MCF 10A (cell line): ENCODE measurements at places on chromosomes 6 and 20.

GRCh38 chr6:105357165-105357564, 45.7 kb downstream of the PREP start:
- H3K27me3 ChIP-seq: no peaks in the 10 kb centered on the region
- peaks cover 15% of the 10 kb centered on the region for H3K4me1 ChIP-seq
- H3K36me3 ChIP-seq: peaks cover 49% of the 10 kb centered on the region
- no peak overlapping the region for H3K27ac ChIP-seq

DNA sequence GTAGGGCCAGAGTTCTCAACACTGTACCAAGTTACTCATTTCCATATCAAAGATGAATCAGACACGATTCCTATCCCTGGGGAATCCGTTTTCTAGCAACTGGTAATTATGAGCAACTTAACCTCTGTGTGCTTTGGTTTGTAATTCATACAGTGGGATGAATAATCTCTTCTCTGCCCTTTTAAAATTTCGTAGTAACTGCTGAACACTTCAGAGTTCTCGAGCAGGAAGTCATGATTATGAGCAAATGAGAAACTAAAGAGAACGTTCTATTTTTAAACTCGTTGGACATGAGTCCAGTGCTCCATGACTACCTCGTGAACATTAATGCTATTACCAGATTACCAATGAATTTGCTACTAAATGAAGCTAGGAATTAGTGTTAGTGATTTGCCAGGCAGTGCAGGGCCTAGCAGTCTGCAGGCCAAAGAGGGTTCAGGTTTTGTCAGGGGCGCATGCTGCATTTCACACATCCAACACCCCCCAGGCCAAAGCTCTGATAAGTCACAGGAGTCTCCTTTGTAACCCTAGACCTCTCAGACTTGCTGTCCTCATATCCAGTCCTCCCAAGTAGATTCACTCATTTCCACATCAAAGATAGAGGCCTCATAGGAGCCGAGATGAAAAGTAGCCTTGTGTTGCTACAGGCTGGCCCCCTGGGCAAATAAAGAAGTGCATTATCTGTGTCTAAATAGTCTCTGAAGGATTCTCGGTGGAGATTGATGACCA, 45.8 kb upstream of the VSTM2L start:
- H3K36me3 ChIP-seq: peaks cover 25% of the 10 kb centered on the region
- no peak overlapping the region for H3K4me3 ChIP-seq
- no peaks in the 10 kb centered on the region for H3K4me1 ChIP-seq
- no peaks in the 10 kb centered on the region for H3K27me3 ChIP-seq
- DNase-seq: no peak

DNA sequence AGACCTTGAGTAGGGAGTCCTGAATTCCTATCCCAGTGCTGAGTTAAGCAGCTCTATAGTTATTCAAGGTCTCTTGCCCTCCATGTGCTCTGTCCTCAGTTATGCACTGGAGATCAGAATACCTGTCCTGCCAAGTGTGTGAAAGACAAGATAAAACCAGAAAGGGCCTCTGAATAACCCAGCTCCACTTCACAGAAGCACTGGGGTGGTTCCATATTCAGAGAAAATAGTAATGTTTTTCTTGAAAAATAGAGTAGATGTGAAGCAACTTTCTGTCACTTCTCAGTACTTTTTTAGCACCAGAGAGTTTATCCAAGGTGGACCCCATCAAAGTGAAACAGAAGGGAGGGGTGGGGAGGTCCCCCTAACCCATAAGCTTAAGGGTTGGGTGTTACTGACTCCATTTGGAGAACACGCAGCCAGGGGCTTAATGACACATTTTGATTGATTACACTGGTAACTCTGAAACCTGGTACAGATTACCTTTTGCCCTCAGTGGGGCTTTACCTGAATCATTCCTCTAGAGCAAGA, 509.8 kb upstream of the JARID2 start:
- H3K36me3 ChIP-seq: peaks cover 2% of the 10 kb centered on the region
- H3K27ac ChIP-seq: no peak overlapping the region
- no peak overlapping the region for H3K4me3 ChIP-seq
- H3K4me1 ChIP-seq: peaks cover 55% of the 10 kb centered on the region
- H3K27me3 ChIP-seq: no peaks in the 10 kb centered on the region

GRCh38 chr6:145244349-145245100, 490.8 kb downstream of the EPM2A start:
- H3K27ac ChIP-seq: no peak overlapping the region
- DNase-seq: peak; percentile 9
- H3K36me3 ChIP-seq: no peaks in the 10 kb centered on the region
- H3K4me1 ChIP-seq: peaks cover 13% of the 10 kb centered on the region
- no peaks in the 10 kb centered on the region for H3K27me3 ChIP-seq
- no peak overlapping the region for H3K4me3 ChIP-seq

GRCh38 chr6:160221423-160221822, 37.2 kb downstream of the SLC22A2 start:
- H3K27me3 ChIP-seq: peaks cover 17% of the 10 kb centered on the region
- no peaks in the 10 kb centered on the region for H3K36me3 ChIP-seq
- peak; percentile 54 for DNase-seq
- no peaks in the 10 kb centered on the region for H3K4me1 ChIP-seq
- no peak overlapping the region for H3K27ac ChIP-seq

- no peak overlapping the region for H3K27ac ChIP-seq
- no peaks in the 10 kb centered on the region for H3K4me1 ChIP-seq
- H3K4me3 ChIP-seq: no peak overlapping the region
- H3K27me3 ChIP-seq: no peaks in the 10 kb centered on the region
- peaks cover 12% of the 10 kb centered on the region for H3K36me3 ChIP-seq
These were observed 59.0 kb upstream of the THEMIS start for GRCh38 chr6:127959869-127960268.

- H3K27ac ChIP-seq: no peak overlapping the region
- peaks cover 18% of the 10 kb centered on the region for H3K4me1 ChIP-seq
- H3K27me3 ChIP-seq: no peaks in the 10 kb centered on the region
- no peak overlapping the region for H3K4me3 ChIP-seq
- no peaks in the 10 kb centered on the region for H3K36me3 ChIP-seq
These were observed 209.2 kb downstream of the ANKRD60 start for GRCh38 chr20:58019027-58019849.

GRCh38 chr6:96783307-96783706, 54.0 kb downstream of the GPR63 start:
- no peak for DNase-seq
- peaks cover 23% of the 10 kb centered on the region for H3K27me3 ChIP-seq
- no peaks in the 10 kb centered on the region for H3K36me3 ChIP-seq
- H3K4me3 ChIP-seq: no peak overlapping the region

DNA sequence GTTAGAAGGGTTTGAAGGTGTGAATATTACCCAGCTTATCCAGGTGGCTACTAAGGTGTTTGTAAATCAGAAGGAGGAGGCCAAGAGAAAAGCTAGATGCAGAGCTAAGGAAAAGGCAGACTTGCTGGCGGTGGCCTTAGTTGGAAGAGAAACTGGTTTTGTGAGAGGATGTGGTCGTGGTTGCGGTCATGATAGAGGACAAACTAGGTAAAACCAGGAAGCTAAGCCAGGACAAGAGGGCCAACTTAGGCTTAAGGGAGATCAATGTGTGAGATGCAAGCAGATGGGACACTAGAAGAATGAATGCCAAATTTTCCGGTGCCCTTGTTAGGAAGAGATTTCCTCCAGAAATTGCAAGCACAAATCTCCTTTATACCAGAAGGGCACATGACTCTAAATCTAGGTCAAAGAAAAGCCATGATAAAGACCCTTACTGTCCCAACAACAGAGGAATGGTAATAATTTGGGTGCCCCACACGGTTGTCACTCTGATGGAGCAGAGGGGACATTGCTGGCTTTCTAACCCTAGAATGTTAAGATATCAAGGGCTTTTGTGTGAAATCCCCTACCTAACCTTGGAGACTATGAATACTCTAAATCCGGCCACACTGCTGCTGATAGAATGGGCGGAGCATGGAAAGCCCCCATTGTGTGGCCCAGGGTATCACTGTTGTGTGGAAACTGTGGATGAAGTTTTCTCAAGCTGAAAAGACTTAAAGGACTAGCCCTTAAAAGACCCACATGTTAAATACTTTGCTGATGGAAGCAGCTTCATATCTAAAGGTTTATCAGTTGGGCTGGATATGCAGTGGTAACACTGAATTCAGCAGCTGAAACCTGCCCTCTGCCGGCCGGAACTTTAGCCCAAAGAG, 7.8 kb downstream of the IL22RA2 start:
- H3K27ac ChIP-seq: no peak overlapping the region
- peaks cover 32% of the 10 kb centered on the region for H3K4me1 ChIP-seq
- H3K27me3 ChIP-seq: no peaks in the 10 kb centered on the region

DNA sequence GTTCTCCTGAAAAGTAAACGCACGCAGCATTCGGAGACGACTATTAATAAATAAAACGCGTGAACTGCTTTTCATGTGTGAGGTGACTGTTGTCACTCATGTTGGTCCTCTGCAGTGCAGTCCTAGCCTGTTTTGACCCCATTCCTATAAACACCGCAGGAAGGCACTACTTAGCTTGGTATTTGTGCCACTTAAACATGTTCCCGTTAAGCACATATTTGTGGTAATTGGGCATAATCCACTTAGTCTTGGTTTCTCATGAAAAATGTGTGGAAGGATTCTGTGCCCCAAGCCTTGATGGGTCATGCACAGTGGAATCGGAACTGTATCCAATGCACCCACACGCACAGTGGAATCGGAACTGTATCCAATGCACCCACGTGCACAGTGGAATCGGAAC, 313.9 kb downstream of the THBS2 start:
- H3K27ac ChIP-seq: no peak overlapping the region
- no peaks in the 10 kb centered on the region for H3K36me3 ChIP-seq
- peaks cover 9% of the 10 kb centered on the region for H3K4me1 ChIP-seq
- peaks cover 34% of the 10 kb centered on the region for H3K27me3 ChIP-seq

- no peak overlapping the region for H3K4me3 ChIP-seq
- H3K36me3 ChIP-seq: peaks cover 45% of the 10 kb centered on the region
- H3K27ac ChIP-seq: no peak overlapping the region
- no peak for DNase-seq
These were observed 10.8 kb downstream of the HBS1L start for GRCh38 chr6:135043846-135044245.

- H3K4me1 ChIP-seq: no peaks in the 10 kb centered on the region
- no peaks in the 10 kb centered on the region for H3K36me3 ChIP-seq
- no peak for DNase-seq
- no peak overlapping the region for H3K4me3 ChIP-seq
- peaks cover 86% of the 10 kb centered on the region for H3K27me3 ChIP-seq
These were observed 204.2 kb downstream of the TBC1D7 start for GRCh38 chr6:13124131-13124530.

DNA sequence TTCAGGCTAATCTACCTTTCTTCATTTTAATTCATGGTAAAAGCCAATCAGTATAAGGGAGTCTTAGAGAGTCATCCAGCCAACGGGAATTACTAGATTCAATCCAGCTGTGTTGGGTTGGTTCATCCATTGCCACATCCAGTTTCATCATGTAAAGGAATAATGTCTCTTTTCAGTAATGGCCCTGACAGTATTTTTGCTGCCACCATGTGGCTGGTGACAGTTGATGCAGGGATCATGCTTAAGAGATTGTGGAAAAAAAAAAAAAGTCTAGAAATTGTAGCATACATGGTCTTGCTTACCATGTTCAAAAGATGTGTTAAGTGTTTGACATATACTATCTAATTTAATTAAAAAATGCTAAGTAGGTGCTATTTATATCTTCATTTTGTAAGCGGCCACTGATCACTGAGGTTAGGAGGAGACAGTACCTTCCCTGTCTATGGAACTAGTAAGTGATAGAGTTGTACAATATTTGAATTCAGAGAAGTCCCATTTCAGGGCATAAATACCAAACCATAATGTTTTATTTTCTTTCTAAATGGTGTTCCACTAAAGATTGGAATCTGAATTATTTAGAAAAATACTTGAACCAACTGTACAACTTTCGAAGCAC, 135.9 kb downstream of the KHDRBS2 start:
- no peak overlapping the region for H3K27ac ChIP-seq
- H3K4me3 ChIP-seq: no peak overlapping the region
- no peaks in the 10 kb centered on the region for H3K36me3 ChIP-seq
- DNase-seq: peak; percentile 73

GRCh38 chr6:111096246-111096645, 8.9 kb downstream of the SLC16A10 start:
- no peak overlapping the region for H3K27ac ChIP-seq
- no peak overlapping the region for H3K4me3 ChIP-seq
- H3K27me3 ChIP-seq: peaks cover 37% of the 10 kb centered on the region
- H3K36me3 ChIP-seq: peaks cover 5% of the 10 kb centered on the region
- peaks cover 7% of the 10 kb centered on the region for H3K4me1 ChIP-seq
- peak; percentile 84 for DNase-seq

GRCh38 chr6:134351615-134352474, 33.9 kb upstream of the SGK1 start:
- H3K27me3 ChIP-seq: no peaks in the 10 kb centered on the region
- peaks cover 13% of the 10 kb centered on the region for H3K4me1 ChIP-seq
- DNase-seq: no peak
- H3K36me3 ChIP-seq: no peaks in the 10 kb centered on the region
- no peak overlapping the region for H3K4me3 ChIP-seq
- no peak overlapping the region for H3K27ac ChIP-seq

DNA sequence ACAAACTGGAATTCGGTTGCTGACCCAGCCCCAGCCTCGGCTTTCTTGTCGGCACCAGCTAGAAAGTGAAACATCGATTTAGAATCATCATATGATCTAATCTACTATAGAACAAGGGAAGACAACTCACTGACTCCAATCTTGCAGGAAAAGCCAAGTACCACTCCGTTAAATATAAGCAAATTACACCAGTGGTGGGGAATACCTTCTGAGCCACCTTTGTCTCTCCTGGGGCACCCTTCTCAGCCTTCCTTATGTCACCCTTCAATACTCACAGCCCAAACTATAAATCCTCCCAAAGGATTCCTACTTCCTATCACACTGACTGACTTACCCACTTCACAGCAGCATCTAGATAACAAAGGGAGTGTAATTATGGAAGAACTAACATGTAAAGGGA, 7.5 kb downstream of the RPS10 start:
- H3K27me3 ChIP-seq: no peaks in the 10 kb centered on the region
- no peak overlapping the region for H3K27ac ChIP-seq
- no peak for DNase-seq
- no peak overlapping the region for H3K4me3 ChIP-seq
- peaks cover 11% of the 10 kb centered on the region for H3K4me1 ChIP-seq
- peaks cover 92% of the 10 kb centered on the region for H3K36me3 ChIP-seq

DNA sequence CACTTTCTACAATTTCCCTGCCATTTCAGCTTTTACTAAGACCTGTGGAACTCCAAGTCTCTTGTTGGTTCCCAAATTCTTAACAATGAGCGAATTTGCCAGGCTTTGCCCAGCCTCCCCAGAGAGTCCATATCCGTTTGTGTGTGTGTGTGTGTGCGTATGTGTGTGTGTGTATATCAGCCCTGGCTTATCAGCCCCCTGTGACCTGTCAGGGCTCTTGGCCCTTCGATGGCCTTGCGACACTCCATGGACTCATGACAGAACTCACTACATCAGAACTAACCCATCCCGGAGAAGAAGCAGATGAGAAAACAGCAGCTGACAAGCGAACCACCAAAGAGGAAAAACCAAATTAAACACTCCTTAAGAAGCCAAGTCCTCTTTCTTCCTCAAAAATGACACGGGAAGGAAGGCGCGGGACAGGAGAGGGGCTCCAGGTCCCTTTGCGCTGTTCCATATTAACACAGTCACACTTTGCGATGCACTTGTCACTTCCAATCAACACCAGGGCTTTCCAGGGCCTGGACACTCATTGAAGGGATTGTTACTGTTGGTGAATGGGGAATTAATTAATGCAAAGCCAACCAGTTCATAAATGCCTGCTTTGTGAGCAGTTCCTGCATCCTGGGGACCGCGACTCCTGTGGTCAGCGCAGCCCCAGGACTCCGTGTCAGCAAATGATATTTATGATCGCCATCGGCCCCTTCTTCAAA, 524.0 kb downstream of the CD83 start:
- no peak overlapping the region for H3K27ac ChIP-seq
- H3K4me3 ChIP-seq: no peak overlapping the region
- H3K36me3 ChIP-seq: peaks cover 5% of the 10 kb centered on the region
